Renal pelvis (tissue), 12 donors: ENCODE measurements at places on chromosomes 3 and 15. TPM values are rescaled to one million over a fixed set of nuclear protein-coding genes. Genes with fewer than 3 reads are reported as not detected.

DNA sequence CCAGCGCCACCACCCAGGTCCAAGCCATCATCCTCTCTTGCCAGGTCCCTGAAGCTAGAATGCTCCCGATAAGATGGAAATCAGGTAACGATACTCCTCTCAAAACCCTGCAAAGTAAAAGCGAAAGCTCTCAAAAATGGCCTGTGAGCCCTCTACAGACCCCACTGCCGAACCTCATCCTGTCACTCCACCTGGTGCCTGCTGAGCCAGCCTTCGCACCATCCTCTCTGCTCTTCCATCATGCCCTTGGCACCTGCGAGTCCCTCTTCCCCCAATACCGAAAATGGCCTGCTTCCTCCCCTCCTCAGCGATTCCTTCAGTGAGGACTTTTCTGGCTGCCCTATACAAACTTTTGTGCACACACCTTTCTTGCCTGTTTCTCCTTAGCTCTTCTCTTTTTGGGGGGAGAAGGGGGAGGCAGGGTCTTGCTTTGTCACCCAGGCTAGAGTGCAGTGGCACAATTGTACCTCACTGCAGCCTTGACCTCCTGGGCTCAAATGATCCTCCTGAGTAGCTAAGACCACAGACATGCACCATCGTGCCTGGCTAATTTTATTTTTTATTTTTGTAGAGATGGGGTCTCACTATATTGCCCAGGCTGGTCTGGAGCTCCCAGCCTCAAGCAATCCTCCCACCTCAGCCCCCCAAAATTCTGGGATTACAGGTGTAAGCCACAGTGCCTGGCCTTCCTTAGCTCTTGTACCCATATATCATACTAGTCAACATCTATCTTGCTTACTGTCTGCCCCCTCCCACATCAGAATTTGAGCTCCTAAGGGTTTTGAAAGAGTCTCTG lies 3.0 kb downstream of the IDH2 start:
- DNase-seq = no peak

- no peak for DNase-seq
Measured at GRCh38 chr3:110814170-110815007, 257.2 kb upstream of the NECTIN3 start.

CPN2 gene
- polyA plus RNA-seq = 0.41 TPM

GRCh38 chr3:107240183-107241091 lies 136.8 kb upstream of the CCDC54 start:
- peak; percentile 67 for DNase-seq

DNA sequence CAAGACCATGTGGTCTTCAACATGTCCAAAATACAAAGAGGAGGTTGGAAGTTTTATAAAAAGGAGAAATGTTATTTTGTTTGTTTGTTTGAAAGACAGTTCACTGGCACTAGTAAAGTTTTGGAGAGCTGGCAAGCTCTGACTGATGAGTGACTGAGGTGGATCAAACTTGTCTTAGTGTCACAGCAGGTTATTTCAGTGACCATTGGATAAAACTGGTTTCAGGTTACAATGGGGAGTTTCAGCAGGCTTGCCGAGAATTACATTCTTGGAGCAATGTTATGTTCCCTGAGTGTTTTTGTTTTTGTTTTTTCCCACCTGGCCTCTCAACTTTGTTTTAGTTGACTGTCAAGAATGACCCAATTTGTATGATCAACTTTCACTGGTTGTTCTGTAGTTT lies 414.5 kb upstream of the ARHGEF26 start:
- DNase-seq = no peak

- DNase-seq = no peak
Measured at GRCh38 chr3:53899750-53900149, 8.1 kb upstream of the SELENOK start.

PYGO1 gene
- polyA plus RNA-seq = 13.5 TPM

TMEM212 gene
- 0.06 TPM for polyA plus RNA-seq

GRCh38 chr3:67461667-67462142 lies 192.7 kb downstream of the SUCLG2 start:
- DNase-seq = no peak

DNA sequence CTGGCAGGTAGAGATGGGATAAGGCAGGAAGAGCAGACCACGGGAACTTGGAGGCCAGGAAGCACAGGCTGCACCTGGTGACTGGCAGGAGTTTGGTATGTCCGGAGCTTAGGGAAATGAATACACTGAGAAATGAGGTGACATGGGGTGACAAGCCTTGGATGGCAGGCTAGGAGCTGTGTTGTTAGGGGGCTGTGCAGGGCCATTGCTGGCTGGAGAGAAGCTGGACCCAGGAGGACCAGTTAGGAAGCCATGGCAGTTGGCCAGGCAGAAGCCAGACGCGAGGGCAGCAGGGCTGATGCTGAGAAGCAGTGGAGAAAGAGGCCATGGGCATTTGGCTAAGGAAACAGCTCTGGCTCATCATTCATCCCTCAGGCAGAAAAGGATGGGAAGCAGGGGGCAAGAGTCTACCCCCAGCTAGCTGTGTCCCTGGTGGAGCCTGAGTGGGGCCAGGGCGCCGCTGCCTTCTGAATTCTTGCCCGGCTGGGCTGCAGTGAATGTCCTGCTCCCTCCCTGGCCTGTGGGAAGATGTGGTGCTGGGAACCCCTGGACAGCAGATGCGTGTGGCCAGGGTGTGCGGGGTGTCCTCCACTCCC lies 255.8 kb downstream of the FAM43A start:
- no peak for DNase-seq

GRCh38 chr15:91947293-91947679 lies 93.8 kb downstream of the SLCO3A1 start:
- no peak for DNase-seq

DNA sequence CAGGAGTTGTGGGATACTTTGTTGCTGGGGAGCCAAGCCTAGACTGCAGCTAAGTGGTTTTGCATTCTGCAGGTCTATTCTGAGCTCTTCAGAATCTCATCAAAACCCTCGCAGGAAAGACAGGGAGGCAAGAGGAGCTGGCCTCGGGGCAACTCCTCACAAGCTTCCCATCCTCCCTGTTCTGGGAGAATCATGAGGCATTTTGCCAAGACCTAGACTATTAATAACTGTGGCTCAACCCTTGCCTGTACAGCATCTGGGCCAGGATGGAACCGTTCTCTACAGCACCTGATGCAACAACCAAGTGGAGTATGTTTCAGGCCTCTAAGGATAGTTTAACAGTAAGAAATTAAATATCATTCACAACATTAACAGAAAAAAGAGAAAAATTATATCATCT lies 20.2 kb upstream of the SLC6A20 start:
- DNase-seq = no peak

DNA sequence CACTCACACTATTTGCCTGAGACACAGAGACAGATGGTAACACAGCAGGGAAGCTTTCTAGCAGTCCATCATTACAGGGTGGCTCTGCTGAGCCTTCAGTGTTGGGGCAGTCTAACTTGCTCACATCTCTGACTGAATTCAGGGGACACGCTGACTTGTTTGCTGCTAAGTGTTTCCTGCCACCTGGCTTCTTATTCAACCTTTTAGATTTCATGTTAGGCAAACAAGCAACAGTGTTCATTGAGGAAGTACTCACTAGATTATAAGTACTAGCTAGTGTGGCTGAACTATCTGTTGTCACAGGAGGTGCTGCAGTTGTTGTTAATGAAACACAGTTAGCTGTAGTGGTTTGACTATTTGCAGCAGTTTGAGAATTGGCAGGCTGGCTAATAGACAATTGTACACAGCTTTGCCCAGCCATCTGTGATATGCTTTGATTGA lies 37.3 kb downstream of the USF3 start:
- no peak for DNase-seq

DNA sequence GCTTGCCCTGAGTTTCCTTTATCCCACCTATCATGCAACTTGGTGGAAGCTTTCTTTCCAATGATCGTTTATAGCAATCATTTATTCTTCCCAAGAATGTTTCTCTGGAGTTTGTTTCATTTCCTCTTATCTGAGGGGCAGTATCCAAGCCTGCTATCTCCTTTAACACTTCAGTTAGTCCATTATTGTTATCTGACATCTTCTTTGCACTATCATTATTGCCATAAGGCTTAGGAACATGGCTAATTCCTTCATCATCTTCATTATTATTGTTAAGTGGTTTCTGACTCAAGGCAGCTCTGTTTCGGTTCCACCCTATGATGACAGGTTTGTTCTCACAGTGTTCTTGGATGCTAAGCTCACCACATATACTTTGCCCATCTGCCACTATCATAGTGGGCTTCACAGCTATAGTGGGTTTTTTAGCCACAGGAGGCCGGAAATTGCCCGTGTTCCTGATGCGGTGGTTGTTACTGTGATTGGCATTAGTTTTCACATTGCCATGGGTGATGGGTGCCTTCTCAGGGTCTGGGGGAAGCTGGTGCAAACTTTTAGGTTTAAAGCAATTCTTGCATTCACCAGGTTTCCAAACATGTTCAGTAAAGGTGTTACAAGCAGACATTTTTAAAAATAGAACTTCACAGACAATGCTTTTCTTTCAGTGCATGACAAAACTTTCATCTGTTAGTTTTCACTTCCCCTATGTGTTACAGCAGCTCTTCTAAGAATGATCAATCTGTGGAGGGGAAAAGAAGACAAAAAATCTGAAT lies 110.6 kb upstream of the TSPAN3 start:
- no peak for DNase-seq

DNA sequence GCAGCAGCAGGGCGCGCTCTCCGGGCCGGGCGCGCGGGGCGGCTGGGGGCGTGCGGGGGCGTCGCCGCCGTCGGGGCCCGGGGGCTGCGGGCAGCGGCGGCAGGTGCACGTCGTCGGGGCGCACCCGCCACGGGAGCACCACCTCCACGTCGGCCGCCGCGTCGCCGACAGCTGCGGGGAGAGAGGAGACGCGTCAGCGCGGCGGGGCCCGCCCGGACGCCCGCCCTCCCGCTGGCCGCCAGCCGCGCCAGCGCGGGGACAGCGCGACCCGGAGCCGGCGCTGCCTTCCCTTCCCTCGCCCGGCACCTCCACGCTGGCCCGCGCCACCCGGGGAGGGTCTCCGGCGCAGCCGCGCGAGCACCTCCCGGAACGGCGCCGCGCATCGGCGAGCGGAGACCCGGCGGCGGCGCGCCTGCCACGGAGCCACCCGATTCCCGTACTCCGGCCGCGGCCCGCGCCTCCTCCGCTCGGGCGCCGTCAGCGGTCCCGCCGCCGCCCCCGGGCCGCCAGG lies 481 bp downstream of the ADAMTS17 start:
- no peak for DNase-seq

GRCh38 chr3:169662132-169662842 lies 1.2 kb downstream of the MECOM start:
- peak; percentile 79 for DNase-seq

DNA sequence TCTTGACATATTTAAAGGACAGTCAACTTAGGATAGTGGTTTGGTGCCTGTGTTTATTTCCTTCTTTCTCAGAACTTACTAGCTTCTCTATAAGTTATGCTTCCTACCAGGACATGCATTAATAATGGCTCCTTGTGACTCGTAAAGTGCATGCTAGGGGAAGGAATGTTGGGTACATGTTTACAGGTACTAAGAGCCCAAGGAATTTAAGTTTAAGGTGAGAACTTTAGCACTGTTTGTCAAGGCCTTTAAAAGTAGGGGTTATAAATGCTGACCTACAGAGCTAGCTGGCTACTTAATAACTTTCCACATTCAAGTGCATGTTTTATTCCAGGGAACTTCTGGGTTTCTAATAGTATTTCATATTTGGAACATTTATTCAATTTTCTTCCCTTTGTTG lies at the start of gene TMEM207:
TMEM207 (minus strand) TSS at position 101 of the 400 bp plus-strand sequence; CDS start at position 9, 92 bp downstream.
- no peak for DNase-seq

MYNN gene
- polyA plus RNA-seq = 25.3 TPM

DNA sequence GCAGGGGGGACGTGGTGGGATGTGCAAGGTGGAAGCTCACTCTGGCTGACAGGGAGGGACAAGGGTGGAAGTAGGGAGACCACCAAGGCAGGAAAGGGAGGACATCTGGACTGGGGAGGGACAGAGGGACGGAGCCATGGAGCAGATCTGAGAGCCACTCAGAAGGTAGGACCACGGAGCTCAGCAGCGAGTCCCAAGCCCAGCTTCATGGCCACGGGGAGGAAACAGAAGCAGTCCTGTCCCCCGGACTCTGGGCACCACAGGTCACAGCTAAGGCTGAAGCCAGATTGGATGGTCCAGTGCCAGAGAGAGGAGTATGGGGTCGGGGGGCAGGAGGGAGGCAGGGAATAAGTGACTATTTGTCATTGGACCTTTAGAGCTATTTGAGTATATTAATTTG lies 220.1 kb downstream of the TBC1D2B start:
- DNase-seq = no peak

FEZF2 gene
- not detected for polyA plus RNA-seq

DNA sequence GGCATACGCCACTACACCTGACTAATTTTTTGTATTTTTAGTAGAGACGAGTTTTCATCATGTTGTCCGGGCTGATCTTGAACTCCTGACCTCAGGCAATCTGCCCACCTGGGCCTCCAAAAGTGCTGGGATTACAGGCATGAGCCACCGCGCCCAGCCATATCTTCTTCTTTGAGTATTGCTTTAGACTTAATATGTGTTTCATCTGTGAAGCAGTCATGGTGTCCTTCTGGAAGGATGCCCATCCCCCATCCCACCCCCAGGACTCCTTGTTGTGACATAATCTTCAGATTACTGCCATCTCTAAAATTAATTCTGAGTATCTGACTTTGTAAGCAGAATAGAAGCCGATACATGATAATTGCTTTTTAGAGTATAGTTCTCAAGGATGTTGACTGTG lies 57.7 kb downstream of the KLHL25 start:
- no peak for DNase-seq

STAC gene
- 13.2 TPM for polyA plus RNA-seq

DNA sequence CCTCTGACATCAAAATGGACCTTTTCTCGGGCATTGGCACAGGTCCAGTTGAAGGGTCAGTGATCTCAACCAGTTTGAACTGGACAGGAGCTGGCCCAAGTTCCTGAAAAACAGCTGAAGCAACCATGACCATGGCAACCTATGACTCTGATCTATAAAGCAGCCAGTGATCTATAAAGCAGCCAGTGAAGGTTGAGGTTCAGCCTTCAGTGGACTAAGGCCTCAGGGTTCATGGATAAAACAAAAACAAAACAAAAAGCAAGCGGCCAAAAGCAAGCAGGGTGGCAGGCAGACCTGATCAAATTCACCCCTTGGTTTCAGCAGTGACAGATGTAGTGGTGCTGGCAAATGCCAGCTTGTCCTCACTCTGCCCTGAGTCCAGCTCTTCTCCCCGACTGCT lies 10.0 kb upstream of the CHRNB4 start:
- DNase-seq = no peak

- DNase-seq = no peak
Measured at GRCh38 chr3:142940472-142940871, 23.0 kb downstream of the PAQR9 start.

DNA sequence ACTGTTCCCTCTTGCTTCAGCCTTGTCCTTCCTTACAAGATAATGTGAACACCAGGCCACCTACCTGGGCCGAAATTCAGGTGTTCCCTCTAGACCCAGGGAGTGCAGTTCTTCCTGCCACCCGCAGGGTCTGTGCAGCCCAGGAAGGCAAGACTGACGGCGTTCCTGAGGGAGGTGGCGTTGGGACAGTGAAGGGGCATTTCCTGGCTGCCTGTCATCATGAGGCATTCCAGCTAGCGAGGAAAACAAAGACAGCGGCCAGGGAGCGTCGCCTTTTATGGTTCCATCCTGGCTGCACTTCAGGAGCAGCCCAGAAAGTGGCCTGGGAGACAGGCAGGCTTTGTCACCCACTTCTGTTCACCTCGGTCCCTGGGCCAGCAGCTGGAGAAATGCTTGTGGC lies 84.8 kb upstream of the WNT5A start:
- DNase-seq = no peak

SERINC4 gene
- 0.25 TPM for polyA plus RNA-seq
